ENCODE measurements at places on chromosomes 12 and 14. TPM values are rescaled to one million over a fixed set of nuclear protein-coding genes. Genes with fewer than 3 reads are reported as not detected.

TMEM132D gene
- 4.4 TPM for total RNA-seq

NR2C1 gene
- 42.0 TPM for total RNA-seq

KRT86 gene
- 0.16 TPM for total RNA-seq

FAIM2 gene
- 22.3 TPM for total RNA-seq

OTUB2 gene
- 5.6 TPM for total RNA-seq

COL2A1 gene
- 0.78 TPM for total RNA-seq

ITGB7 gene
- not detected for total RNA-seq

LALBA gene
- 0.47 TPM for total RNA-seq

DCN gene
- 46.3 TPM for total RNA-seq

ADAM20 gene
- total RNA-seq, result 2.5 TPM

GPR84 gene
- total RNA-seq, result 0.16 TPM

GALNT8 gene
- 43.5 TPM for total RNA-seq

SLC8A3 gene
- 48.7 TPM for total RNA-seq

POTEM gene
- total RNA-seq, result not detected

CLEC12A gene
- total RNA-seq, result not detected

TGM1 gene
- total RNA-seq, result 0.94 TPM

SLC41A2 gene
- 190 TPM for total RNA-seq

IL22 gene
- total RNA-seq, result not detected

SLC38A4 gene
- total RNA-seq, result 0.94 TPM

KCNJ8 gene
- total RNA-seq, result 5.9 TPM

ACOT6 gene
- not detected for total RNA-seq

STON2 gene
- 38.8 TPM for total RNA-seq

KRT81 gene
- not detected for total RNA-seq

CKB gene
- total RNA-seq, result 278 TPM

GNB3 gene
- 0.94 TPM for total RNA-seq

KRT80 gene
- not detected for total RNA-seq

CPNE6 gene
- 10.8 TPM for total RNA-seq

MIP gene
- 0.62 TPM for total RNA-seq

CAPZA3 gene
- not detected for total RNA-seq

MAX gene
- total RNA-seq, result 55.4 TPM
